ENCODE measurements at places on chromosomes 13 and 19.

GRCh38 chr19:53792721-53793433 is 31.2 kb downstream of the NLRP12 start:
- peak; percentile 73 for DNase-seq

DNA sequence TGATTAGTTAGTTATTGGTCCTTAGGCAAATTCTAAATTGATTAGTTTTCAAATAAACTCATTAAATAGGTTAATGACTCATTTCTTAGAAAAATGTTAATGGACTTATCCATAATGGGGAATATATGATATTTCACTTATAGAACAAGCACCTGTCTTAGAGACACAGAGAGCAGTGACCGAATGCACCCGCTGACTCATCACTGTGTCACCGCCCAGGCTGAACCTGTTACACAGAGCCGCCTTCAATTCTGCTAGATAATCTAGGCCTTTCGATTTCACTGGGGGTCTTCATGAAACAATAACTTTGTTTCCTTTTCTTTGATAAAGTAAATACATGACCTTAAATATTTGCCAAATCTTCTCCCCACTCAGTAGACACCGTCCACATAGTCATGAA is 13.1 kb downstream of the IRS2 start:
- DNase-seq, result no peak

DNA sequence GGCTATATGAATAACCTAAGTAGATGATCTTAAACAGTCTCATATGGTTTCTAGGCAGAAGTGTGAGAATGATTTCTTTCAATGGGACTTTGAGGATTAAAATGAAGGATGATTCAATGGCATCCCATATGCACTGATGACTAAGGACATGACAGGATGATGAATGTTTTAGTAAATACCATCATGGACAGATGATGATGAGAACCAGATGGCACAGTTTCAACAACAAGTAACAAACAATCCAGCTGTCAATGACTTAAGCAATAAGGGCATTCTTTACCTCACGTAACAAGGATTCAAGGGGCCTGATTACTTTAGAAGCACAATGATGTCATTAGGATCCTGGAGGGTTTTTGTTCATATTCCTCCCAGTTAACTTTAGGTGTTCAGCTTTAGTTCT is 2678.4 kb downstream of the PCDH9 start:
- no peak for DNase-seq

DNA sequence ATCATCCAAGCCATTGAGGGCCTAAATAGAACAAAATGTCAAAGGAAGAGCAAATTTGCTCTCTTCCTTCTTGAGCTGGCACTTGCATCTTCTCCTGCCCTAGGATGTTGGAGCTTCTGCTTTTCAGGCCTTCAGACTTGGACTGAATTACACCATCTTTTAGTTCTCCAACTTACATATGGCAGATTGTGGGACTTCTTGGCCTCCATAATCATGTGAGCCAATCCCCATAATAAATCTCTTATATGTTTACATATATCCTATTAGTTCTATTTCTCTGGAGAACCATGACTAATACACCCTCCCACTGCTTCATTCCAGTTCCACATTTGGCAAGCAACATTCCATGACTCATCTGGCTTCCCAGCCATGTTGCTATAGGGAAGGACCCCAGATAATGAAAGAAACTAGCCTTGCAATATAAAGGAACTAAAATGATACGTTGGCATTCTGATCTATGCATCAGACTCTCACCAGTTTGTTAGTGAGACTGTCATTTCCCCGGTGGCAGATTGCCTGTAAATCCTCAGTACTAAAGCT is 11.0 kb upstream of the ACOD1 start:
- DNase-seq, result no peak

DNA sequence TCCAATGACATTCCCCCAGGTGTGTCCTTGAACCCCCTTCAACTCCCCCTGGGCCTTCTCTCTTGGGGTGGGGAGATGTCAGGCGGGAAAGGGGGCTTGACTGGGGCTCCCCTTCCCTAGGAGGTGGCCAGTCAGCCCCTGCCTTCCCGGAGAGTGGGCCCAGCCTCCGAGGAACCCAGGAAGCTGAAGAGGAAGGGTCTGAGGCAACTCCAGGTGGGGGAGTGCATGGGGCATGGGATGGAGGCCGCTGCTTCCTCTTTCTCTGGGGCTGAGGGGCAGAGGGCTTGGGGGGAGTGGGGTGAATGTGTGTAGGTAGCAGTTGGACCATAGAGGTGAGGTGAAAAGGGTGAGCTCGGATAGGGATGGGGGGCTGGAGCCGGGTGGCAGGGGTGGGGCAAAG is 2.7 kb upstream of the INAFM1 start:
- DNase-seq, result no peak

DNA sequence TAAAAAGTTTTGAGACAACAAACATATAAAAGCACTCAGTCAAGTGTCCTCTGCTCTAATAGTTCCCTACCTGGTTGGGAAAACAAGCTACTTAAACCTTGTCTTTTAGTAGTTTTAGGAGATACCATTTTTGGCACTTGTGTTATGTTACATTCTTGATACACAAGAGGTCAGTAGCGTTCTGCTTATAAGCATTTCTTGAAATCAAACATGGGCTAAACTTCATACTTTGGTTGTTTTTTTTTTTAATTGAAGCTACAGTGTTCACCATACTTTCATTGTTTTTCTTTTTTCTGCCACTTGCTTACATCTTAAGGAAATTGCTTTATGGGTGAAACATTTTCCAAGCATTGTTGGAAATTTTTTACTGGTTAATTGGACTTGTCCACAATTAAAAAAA is 12.9 kb downstream of the NHLRC3 start:
- DNase-seq, result peak; percentile 25

GRCh38 chr13:50126263-50126992 is 111.2 kb downstream of the KCNRG start:
- DNase-seq, result peak; percentile 46

DNA sequence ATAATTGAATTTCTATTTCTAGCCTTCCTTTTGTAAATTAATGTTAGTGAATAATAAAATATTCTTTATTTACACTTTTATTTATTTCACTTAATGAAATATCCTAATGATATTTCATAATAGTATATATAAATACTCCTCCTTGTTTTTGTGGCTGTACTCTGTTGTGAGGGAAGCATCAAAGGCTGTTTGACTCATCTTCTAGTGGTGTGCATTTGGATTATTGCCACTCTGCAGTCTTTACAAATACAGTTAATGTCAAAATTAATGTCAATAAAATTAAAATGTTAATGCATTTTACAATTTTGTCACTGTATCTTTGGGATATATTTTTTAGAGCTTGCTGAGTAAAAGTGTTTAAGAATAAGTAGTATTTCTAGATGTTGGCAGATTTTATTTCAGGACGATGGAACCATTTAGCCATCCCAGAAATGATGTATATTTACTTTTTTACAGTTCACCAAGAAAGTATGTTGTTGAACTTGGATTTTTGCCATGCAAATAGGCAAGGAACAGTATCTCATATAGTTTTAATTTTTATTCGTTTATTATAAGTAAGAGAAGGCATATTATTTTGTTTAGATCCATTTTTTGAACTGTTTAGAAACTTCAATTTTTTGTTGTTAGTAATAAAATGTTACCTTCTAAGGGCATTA is 281.2 kb upstream of the SLITRK6 start:
- DNase-seq, result no peak

DNA sequence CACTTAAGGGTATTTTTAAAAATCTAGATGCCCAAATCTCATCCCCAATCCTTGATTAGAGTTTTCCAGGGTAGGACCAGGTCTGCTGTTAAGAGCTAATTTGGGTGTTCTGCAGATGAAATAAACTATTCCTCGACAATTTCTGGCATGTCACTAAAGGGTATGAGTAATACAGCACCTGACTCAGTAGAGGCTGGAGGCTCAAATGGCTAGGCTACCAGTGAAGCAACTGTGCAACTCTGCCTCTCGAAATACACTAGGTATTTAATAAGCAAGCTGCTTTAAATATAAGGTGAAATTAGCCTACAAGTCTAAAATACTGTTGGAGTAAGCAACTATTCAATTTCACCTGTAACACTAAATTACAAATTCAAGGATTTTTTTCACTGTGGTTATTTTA is 1.5 kb downstream of the RNF6 start:
- DNase-seq, result no peak

DNA sequence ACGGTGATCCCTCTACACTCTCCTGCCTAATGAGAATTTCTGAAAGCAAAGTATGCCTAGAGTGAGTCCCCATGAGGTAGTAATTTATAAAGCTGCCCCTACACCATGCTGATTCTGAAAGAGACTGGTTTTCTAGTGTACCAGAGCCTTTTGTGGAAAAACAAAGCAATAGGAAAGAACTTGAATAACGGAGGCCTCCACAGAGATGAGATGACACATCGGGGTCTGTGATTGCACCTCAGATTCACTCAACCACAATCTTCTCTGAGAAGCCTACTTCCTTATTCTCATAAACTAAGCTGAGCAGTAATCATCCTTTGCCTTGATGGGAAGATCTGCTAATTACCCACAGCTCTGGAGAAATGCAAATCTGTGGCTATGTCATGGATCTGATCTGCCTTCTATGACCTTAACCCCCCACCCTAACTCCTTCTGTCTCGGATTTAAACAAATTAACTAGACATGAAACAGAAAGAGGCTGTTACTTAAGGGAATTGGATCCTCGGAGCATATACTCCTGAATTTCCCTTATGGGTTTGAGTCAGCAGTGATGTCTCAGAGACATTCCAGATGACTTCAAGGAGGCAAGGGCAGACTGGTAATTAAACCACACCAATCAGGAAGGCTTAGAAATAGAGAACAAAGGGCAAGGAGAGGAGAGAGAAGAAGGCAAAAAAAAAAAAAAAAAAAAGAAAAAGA is 128.0 kb downstream of the DCT start:
- DNase-seq, result no peak

DNA sequence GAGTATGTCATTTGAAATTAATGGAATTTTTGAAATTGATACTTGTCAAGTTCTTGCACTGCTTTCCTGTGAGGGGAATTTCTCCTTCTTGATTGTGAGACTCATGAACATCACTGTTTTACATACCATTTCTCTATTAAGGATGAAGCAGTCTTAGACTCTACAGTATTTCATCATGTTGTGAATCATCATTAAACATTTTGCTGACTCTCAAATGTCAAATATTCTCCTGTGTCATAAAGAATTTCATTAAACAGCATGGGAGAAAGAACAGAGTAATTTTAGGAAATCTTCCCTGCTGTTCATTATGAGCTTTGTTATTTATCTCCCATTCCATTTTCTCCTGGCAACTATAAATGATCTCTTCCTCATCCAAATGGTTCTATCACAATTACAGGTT is 729.0 kb downstream of the PCDH9 start:
- DNase-seq, result no peak

DNA sequence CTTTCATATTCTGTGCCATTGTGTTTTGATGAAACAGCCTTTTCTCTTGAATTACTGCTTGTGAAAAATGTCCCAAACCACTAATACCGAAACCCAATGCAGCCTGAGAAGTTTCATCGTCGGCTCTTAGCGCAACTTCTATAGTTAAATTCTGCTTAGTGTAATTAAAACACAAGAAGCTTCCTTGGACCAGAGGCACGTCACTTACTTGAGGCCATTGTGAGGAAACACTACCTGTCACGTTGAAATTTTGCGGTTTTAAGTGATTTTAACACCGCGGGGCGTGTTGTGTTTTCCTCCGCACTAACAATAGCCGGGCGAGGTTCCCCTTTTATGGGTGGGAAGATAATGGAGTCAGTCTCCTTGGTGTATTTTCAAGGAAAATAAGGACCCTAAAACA is 70.9 kb downstream of the GGACT start:
- peak; percentile 11 for DNase-seq

GRCh38 chr13:101829484-101829883 is 377.0 kb downstream of the ITGBL1 start:
- no peak for DNase-seq

- no peak for DNase-seq
Measured at GRCh38 chr13:29905845-29906244, 55.4 kb upstream of the UBL3 start.

DNA sequence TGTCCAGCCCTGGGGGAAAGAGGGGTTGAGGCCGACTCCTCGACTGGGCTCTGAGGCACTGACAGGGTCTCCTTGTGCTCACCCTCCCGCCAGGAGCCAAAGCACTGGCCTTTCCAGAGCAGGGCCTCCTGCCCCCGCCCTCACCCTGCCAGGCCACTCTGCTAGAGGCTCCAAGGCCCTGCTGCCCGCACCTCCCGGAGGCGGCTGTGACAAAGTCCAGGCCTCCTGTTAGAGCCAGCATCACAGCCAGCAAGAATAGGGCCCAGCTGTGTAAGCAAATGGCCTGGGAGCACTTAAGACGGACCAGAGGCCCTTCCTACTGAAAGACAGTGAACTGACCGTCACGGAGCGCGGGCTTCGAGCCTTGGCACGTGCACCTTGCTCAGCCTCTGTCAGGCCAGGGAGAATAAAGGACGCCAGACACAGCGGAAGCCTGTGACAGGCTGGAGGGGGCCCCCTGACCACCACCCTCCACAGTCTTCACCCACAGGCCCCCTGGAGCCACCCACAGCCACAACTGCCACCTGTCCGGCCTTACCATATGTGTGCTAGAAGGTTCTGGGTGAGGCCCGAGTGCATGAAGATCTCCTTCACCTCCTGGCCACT is 50.9 kb downstream of the EPS15L1 start:
- DNase-seq, result no peak

- DNase-seq, result no peak
Measured at GRCh38 chr13:52845334-52845761, 3.1 kb downstream of the PCDH8 start.

- DNase-seq, result no peak
Measured at GRCh38 chr19:46031781-46032596, 8.8 kb downstream of the IGFL4 start.

GRCh38 chr19:4260613-4261191 is 13.8 kb downstream of the YJU2 start:
- no peak for DNase-seq

- DNase-seq, result no peak
Measured at GRCh38 chr19:33481863-33482262, 39.7 kb downstream of the PEPD start.

DNA sequence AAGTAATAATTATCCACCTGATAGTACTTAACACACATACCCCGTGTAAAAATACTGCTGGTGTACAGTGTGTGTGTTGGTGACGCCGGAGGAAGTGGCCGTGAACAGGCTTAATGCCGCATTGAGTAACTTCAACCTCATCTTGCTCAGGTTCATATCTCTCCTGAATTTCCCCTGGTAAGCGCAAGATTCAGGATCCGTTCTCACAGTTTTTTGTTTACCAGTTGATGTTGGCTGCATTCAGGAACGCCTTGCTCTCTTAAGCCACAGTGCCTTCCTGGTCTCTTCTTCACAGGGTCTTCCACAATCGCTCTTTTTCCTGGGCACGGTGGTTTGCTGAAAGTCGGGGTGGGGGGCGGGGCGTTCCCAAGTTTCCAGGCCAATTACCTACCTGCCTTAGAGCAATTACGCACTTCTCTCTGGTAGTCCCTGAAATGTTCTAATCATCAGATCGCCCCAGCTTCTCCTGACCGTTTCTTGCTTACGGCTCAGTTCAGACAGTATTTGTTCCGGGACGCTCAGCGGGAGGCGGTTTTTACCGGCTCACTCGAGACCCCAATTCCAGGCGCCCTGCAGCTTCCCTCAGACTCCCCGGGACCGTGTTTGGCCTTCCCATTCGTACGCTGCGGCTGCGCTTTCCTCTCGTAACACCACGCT is 706 bp upstream of the DNAJC3 start:
- peak; percentile 43 for DNase-seq

- no peak for DNase-seq
Measured at GRCh38 chr13:40186626-40187323, 479.7 kb downstream of the FOXO1 start.
